Stimulated activated CD4-positive, alpha-beta T cell treated with anti-CD3 and anti-CD28 coated beads, Interleukin-15, amount 100 ng/mL, for 1 hour (primary cell): ENCODE measurements at places on chromosomes 13 and 19.

- peak; percentile 67 for DNase-seq
These were observed 3.3 kb downstream of the CFD start for GRCh38 chr19:862581-863314.

DNA sequence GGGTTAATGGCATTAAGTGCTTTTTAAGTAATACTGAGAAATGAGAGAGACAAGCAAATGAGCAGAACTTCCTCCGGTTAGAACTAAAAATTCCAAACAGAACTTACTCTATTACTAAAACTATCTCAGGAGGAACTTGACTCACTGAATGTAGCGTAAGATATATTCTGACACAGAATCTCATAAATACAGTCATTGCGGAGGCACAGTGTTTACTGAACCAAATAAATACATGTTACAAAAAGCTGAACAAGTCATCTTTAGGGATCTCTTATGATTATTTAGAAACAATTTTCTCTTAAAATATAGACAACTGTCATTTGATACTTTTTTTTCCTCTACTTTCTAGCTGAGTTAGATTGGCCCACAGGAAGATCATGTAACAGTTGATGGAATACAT, 283.1 kb downstream of the KLF12 start:
- no peak for DNase-seq

GRCh38 chr19:13072188-13072908, 30.3 kb downstream of the LYL1 start:
- DNase-seq = no peak

GRCh38 chr19:658059-658839, 4.8 kb downstream of the RNF126 start:
- DNase-seq = no peak

DNA sequence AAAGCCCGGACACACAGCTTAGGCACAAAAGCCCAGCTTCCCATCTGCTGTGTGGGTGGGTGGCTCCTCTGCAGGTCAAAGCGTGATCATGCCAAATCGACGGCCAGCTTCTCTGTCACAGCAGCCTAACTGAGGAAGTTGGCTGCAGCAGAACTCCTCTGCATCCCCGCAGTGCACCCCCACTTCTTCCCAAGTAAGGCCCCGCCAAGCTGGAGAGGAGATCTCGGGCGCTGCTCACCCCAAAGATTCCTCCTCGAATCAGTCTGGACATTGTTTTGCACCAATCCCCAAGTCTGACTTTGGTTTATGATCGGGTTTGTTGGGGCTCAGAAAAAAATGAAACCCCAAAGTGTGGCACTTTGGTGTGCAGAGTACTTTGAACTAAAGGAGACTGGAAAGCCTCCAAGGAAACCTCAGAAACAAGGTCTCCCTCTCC, 19.7 kb upstream of the CPB2 start:
- no peak for DNase-seq
